ENCODE measurements at places on chromosomes 2 and 18.

GRCh38 chr18:32351032-32351431 is 119.7 kb downstream of the GAREM1 start:
- DNase-seq = no peak

- DNase-seq = no peak
Measured at GRCh38 chr18:3593381-3593903, 143.5 kb downstream of the TGIF1 start.

GRCh38 chr2:208638059-208638458 is 231.5 kb downstream of the PTH2R start:
- no peak for DNase-seq

DNA sequence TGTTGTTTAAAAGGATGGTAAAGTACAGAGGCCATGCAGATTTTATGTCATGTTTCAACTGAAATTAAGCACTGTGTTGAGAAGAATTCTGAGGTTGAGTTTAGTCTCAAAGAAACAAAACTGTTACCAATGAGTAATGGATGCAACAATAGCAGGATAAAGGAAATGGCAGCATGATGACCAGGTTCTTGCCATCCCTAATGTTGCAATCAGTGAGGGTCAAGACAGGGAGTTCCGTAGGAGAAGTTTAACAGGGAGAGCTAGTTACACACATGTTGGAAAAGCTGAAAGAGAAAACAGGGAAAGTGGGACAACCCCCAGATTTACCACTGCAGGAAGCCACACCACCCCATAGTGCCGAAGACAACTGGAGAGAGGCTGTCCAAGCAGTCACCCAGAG is 343.8 kb upstream of the EPHA4 start:
- no peak for DNase-seq

DNA sequence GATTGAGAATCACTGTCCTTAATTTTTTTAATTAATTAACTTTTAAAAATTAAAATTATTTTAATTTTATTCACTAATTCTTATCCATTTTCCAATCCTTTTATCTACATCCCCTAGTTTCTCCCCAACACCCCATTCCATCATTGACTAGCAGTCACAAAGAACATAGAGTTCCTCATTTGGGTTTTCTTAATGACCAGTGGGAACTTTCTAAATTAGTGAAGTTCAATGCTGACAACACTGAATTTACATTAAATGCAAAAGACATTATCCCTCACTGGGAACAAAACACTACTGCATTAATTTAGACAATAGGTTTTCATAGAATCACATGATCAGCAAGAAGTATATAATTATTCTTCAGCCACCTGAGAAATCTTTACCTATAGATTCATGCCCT is 80.6 kb upstream of the GLS start:
- DNase-seq = no peak

DNA sequence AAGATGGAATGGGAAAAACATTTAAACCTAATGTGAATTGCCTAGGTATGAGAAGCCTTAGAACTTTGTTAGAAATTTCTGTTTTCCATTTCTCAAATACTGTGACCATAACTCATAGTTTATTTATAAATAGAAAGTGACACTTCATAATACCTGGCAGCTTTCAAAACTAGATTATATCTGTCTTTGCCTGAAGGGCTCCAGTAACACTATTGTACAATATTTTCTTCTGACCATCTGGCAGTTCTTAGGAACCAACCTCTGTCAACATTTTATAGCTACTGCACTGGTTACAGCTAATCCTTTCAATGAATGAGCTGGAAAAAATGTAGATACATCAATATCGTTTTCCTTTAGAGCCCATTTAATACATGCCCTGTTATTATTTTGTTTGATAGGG is 237.4 kb downstream of the CAMKMT start:
- DNase-seq = no peak

DNA sequence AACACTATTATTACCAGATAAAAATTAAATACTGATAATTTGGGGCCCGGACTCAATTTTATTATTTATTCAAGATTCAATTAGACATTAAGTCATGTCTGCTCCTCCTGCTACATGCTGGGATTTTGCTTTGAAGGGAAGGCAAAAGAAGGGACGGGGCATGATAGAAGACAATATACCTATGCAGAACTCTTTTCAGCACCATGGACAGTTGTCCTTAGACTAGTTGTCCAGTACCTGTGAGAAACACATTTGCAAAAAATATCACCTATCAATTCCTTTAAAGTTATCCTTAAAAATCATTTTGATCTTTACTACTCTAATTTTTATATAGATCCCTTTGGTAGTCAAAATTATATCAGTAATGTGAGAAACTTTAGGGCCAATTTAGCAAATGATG is 100.2 kb upstream of the SULT1C3 start:
- DNase-seq = no peak

All from stimulated activated CD4-positive, alpha-beta T cell treated with anti-CD3 and anti-CD28 coated beads, Interleukin-1b, Interleukin-23, amount 100 ng/mL, for 1 hour (primary cell).